Kidney tubule cell (primary cell): ENCODE measurements at places on chromosomes 5 and 9.

GRCh38 chr9:104977168-104977567 lies 49.2 kb upstream of the ABCA1 start:
- DNase-seq: no peak

DNA sequence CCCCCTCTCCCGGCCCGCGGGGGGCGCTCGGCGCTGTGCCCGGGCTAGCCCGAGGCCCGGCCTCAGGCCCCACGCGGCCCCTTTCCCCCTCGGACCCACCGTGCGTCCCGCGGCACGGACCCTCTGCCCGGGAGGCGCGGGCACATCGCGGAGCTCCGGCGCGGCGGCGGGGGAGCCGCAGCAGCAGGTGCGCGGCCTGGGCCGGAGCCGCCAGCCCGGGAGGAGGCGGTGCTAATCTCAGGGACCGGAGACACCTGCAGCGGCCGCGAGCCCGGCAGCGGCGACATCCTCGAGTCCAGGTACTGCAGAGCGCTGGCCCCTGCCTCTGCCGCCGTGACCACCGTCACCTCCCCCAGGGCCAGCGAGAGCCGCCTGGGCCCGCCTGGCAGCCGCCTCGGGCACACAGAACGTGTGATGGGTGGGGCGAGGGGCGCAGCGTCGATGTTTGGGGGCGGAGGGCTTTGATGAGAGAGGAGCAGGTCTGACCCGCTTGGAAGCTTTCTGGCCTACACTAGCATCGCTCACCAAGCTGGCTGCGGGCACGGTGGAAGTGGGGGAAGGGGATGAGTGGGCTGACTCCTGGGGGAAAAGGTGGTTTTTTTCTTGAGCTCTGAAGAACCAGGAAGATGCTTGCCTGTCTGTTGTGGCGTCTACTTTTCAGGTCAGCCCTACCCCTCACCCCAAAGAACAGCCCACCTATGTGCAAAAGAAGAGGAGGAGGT lies 524 bp downstream of the CYFIP2 start:
- DNase-seq: peak; percentile 38

- DNase-seq: no peak
Measured at GRCh38 chr5:166251786-166252185, 2039.7 kb upstream of the WWC1 start.

GRCh38 chr9:2874001-2874750 lies 30.3 kb upstream of the PUM3 start:
- DNase-seq: no peak

DNA sequence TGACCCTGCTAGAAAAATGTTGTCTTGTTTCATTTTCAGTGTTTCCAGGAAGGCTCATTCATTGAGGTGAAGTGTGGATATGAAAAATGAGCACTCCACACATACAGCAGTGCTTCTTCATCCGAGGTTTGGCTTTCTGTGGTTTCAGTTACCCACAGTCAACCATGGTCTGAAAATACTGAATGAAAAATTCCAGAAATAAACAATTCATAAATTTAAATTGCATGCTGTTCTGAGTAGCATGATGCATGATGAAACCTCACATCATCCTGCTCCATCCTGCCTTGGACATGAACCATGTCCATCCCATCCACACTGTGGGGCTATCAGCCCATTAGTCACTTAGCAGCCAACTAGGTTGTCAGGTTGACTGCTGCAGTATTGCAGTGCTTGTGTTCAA lies 10.4 kb upstream of the SLC45A2 start:
- DNase-seq: peak; percentile 42

GRCh38 chr5:173789031-173789920 lies 98.9 kb upstream of the CPEB4 start:
- DNase-seq: peak; percentile 75

GRCh38 chr9:70625078-70625477 lies 210.6 kb upstream of the KLF9 start:
- DNase-seq: no peak

DNA sequence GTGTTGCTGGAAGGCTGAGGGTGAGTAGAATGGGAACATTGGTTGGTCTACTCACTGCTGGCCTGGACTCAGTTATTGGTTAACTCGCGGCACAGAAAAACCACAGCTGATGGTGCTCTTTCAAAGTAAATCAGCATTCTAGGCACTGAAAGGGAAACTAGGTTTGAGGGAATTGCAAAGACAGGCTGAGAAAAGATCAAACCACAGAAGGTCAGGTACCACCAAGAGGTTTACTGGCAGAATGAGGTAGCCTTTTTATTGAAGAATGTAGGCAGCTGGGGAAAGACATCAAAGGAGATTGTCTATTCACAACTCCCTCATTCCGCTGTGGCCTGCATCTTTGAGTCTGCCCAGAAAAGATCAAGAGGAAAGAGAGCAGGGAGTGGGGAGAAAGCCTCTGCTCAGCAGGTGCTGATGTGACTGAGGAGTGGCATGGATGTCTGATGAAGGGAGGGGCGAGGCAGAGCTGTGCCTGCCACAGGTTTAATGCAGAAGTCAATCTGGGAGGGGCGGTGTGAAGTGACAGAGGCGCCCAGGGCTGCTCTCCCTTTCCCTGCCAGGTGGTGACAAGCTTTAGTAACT lies 255.5 kb downstream of the MAN2A1 start:
- peak; percentile 71 for DNase-seq

- DNase-seq: peak; percentile 45
Measured at GRCh38 chr9:112917047-112917986, 26.6 kb upstream of the SLC46A2 start.

DNA sequence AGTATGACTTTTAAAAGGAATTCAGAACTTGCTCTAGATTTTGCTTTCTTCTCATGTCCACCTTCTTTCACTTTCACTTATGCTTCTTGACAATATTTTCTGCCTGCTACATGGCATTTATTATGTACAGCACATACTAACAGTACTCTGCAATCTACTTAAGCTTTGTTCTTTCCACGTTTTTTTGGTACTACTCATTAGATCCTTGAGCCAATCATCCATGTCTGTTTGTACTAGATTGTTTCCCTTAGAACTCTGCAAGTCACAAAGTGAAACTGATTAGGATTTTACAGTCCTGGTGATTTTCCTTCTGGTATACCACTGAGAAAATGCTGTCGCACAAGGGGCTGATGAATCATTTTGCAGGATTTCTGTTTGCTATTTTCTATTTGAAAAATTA lies 78.3 kb downstream of the PARP8 start:
- peak; percentile 88 for DNase-seq

- peak; percentile 84 for DNase-seq
Measured at GRCh38 chr5:4700069-4700468, 440.1 kb upstream of the ADAMTS16 start.

GRCh38 chr9:127644943-127645342 lies 32.9 kb downstream of the STXBP1 start:
- peak; percentile 46 for DNase-seq

- DNase-seq: no peak
Measured at GRCh38 chr5:40395251-40395650, 284.5 kb upstream of the PTGER4 start.

GRCh38 chr9:18393340-18394130 lies 80.4 kb upstream of the ADAMTSL1 start:
- DNase-seq: peak; percentile 99

DNA sequence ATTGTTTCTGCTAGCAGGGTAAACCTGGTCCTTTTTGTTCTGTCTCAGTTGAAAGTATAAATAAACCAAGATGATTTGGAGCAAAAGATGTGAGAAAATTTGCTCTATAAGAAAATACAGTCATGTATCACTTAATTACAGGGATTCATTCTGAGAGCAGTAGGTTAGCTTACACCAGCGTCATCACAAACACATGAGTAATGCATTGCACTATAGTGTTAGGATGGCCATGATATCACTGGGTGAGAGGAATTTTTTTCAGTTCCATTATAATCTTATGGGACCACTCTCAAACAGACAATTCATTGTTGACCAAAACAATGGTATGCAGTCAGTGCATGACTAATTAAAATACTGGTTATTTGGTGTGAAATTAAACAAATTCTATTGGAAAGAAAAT lies 430.9 kb downstream of the CHSY3 start:
- peak; percentile 8 for DNase-seq

DNA sequence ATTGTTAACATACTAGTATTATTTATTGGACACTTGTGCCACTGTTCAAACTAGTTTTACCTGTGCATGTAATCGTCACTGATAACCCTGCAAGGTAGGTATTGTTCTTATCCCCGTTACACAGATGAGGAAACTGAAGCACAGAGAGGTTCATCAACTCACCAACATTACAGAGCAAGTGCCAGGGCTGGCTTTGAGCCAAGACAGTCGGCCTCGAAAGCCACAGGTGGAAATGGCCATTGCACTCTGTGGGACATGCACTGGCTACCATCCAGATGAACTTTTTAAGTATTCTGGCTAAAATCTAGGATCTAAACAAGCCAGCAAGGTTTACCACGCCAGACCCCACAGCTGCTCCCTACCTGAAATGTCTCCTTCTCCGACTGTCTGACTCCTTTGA lies 57.9 kb downstream of the TEX10 start:
- DNase-seq: no peak

DNA sequence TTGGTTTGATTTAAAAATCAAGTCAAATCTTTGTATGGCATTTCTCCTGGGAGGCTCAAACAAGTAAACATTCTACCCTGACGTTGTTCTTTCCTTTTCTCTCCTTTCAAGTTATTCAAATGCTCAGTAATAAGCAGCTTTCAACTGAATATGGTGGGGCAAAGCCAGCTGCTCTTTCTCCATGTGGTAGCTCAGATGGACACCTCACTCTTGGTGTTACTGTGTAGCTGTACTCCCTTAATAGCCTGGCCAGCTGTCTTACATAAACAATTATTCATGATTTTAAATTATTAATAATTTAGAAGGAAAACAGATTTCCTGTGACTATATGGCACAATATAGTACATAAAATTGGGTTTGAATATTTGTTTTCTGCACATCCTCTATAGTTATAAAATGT lies 165.2 kb downstream of the PDE4D start:
- no peak for DNase-seq

DNA sequence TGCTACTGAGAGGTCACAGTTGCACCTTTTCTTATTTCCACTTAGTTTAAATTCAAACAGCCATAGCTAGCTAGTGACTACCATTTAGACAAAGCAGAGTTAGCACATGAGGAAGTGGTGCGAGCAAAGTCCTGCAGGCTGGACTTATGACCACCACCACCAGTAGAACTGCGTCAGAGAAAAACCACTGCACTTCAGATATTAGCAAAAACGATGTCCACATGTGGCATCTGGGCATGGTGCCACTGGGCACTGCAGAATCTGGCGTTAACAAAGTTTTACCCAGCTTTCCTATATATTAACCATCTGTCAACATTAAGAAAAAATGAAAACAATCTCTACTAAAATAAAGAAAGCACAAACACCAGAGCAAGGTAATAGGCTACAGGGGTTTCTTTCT lies 80.1 kb downstream of the SPTLC1 start:
- DNase-seq: no peak

GRCh38 chr5:66854416-66854815 lies 258.2 kb downstream of the MAST4 start:
- DNase-seq: no peak

DNA sequence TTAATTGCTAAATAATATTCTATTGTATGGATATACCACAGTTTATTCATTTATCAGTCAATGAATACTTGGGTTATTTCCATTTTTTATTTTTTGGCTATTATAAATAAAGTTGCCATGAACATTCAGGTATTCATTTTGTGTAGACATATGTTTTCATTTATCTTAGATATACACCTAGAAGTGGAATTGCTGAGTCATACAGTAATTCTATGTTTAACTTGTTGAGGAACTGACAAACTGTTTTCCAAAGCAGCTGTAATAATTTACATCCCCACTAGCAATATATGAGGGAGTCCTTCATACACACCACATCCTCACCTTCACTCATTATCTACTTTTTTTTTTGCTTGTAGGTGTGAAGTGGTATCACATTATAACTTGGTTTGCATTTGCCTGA lies 123.6 kb downstream of the FBN2 start:
- DNase-seq: no peak

DNA sequence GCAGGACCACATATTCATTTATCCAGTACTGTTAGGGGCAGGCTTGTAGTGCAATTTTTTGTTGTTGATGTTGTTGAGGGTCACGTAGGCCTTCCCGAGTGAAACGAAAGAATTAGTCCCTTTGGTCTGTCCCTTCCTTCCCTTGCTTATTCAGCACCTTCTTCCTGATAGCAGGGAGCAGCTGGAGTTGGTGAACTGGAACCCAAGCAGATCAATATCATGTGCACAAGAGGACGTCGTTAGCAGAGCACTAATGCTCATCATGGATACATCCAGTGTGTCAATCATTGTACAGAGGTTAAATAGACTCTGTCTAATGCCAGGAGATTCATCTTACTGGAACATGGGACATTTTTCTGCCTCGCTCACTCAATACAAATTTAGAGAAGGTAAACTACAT lies 33.0 kb upstream of the MAP1B start:
- DNase-seq: no peak

DNA sequence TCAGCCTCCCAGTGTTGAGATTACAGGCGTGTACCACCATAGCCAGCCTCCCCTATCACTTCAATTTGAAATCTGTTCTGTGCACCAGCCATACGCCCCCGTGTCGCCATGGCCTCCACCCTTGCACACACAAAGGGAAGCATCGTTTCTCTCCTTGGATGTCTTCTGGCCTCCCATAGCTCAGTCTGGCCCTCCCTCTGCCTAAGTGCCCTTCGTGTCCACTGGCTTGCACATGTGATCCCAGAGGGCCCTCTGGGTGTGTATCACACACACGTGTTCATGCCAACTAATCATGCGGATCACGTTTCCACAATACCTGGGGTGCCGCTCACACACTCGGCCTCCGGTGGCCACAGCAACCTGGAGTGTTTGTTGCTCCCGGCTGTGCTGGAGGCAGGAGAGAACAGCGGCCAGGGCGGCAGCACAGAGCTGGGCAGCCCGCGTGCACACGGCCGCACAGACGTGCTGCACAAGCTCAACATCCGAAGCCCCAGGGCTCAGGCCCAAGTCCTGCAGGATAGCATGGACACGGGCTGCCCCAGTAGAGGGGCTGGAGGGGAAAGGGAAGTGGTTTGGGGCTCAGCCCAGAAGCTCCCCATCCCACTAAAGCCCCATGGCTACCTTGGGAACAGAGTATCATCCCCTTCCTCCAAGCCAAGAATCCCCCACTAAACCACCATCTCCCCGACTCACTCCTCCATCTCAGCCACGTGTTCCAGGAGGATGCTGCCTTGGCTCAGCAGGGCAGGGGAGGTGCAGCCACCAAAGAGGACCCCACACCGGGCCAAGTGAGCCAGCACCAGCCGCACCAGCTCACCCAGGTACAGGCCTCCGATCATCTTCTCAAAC lies 10.9 kb downstream of the HK3 start:
- no peak for DNase-seq
